ENCODE measurements at places on chromosomes 3 and 15. TPM values are rescaled to one million over a fixed set of nuclear protein-coding genes. Genes with fewer than 3 reads are reported as not detected.

DNA sequence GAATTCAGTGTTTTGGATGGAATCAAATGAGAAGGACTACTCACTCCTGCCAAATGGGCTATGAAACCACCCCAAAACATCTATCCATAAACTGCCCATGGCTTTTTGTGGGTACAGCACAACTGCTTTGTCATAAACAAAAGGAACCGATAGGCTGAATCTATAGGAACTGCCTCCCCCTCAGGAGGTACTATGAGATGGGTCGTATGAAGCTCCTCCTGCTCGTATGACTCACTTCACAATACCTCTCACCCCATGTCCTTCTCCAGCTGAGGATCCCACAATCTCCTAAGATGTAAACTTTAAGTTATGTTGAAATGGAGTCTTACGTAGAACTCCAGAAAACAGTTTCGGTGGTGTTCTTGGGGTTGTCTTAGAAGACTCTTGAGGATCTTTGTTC is 129.9 kb upstream of the SAMMSON start:
- DNase-seq = no peak

GRCh38 chr3:116390318-116390717 is 55.0 kb downstream of the LSAMP start:
- DNase-seq = no peak

EPHA3 gene
- 1.2 TPM for total RNA-seq

STRIT1 gene
- total RNA-seq = not detected

ISLR gene
- total RNA-seq = 3.4 TPM

ATP2B2 gene
- total RNA-seq = not detected

DNA sequence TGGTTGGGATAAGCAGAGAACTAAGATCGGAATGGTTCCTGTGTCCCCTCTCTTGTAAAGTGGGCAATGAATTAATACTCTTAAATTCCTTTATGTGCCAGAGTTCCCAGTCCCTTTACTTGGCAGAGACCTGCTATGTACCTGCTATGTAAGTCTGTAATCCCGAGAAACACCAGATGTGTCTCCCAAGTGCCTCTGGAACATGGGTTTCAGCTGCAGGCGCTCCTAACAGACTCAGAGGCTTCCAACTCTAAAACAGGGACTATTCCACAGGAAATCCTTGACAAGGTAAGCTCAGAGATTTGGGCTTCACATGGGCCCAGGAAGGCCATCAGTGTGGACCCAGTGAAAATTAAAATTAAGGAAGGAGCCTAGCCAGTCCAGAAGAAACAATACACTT is 117.7 kb upstream of the PLCL2 start:
- no peak for DNase-seq

Measured in G401 (cell line).